ENCODE measurements at places on chromosomes 11 and 22. TPM values are rescaled to one million over a fixed set of nuclear protein-coding genes. Genes with fewer than 3 reads are reported as not detected.

GRCh38 chr11:58674609-58675008 is 52.1 kb downstream of the CNTF start:
- DNase-seq = no peak

- DNase-seq = no peak
Observed at GRCh38 chr11:104098555-104098954, 62.1 kb downstream of the DDI1 start.

DNA sequence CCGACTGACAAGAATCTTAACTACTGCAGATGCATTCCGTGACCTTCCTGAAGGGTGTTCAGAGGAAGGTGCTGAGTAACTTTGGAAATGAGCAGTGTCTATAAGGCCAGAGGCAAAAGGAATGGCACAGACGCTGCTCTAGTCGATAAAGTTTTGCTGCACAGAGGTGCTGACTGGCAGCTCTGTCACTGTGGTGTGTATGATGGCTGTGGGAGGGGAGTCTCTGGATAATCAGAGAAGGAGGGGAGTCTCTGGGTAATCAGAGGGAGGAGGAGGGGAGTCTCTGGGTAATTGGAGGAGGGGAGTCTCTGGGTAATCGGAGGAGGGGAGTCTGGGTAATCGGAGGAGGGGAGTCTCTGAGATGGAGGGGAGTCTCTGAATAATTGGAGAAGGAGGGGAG is 18.4 kb downstream of the PTDSS2 start:
- DNase-seq = no peak

GRCh38 chr22:48185071-48186055 is 1422.9 kb downstream of the TBC1D22A start:
- DNase-seq = no peak

DNA sequence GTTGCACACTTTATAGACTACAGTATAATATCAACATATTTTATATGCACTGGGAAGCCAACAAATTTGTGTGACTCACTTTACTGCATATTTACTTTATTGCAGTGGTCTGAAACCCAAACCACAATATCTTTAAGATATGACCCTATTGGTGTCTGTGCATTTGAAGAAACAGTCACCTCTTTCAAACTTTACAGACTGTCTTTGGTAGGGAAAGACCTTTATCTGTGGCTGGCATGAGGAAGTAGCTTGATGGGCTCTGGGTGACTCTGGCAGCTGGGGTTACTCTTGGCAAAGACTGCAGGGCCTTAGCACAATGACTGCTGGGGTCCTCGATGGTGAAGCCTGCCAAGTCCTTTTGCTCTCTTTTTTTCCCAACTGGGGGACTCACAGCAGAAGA is 21.3 kb upstream of the ABTB2 start:
- no peak for DNase-seq

DNA sequence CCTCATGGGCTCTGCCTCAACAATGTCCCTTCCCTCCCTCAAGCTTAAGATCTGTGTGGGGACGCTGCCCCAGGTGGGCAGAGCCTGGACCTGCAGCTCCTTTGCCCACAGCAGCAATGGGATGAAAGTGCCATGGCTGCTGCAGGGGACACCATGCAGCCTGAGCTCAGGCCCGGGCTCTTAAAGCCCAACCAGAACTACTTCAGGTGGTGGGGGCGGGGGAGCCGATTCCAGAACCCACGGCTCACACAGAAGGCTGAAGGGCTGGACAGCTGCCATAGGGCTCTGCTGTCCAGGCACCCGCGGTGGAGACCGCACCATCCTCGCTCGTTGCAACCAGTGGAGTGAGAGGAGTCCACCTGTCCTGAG is 12.5 kb downstream of the CHID1 start:
- DNase-seq = peak; percentile 12

DNA sequence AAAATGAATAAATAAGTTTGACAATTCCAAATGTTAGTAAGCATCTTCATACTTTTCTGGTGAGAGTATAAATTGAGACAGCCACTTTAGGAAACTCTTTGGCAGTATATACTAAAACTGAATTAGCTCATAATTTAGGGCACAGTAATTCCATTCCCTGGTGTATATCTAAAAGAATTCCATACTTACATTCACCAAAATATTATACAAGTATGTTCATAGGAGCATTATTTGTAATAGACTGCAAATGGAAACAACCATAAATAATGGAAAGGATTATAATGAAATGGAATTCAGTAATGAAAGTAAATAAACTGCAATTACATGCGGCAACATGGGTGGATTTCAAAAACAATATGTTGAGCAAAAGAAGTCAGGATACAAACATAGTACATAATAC is 315.8 kb upstream of the LRRC4C start:
- no peak for DNase-seq

GRCh38 chr11:34341931-34342533 is 15.8 kb downstream of the ABTB2 start:
- DNase-seq = no peak

DNA sequence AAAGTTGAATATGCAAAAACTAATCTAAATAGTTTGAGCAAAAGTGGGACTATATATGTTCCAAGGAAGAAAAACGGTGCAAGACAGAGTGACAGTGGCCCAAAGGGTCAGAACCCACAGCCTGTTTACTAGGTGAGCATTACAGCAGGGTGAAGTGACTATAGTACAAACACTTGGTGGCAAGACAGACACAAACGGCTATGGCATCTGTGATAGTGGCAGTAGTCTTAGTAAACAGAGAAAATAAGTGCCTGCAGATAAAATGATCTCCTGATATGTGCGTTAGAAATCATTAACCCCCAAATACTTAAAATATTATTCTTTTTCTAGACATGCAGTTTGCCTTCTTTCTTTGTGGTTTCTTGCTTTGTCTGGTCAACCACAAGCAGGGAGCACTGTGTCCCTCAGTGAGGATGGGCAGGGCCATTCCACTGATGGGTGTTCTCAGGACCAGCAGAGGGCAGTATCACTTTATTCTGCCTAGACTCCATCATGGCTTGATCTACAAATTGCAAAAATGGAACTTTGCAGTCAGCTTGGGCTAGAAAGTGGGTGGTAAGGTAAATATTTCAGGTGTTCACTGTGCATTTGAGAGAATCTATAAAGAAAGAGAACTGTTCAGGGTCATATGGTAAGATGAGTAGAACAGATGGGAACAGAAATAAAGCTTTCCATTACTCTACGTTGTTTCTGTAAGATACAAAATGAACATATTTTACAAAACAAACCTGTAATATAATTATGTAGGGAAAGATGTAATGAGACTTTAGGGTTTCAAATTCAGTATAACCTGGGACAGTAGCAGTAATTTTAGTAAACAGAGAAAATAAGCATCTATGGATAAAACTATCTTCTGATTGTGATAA is 198.2 kb downstream of the SWAP70 start:
- peak; percentile 72 for DNase-seq

DNA sequence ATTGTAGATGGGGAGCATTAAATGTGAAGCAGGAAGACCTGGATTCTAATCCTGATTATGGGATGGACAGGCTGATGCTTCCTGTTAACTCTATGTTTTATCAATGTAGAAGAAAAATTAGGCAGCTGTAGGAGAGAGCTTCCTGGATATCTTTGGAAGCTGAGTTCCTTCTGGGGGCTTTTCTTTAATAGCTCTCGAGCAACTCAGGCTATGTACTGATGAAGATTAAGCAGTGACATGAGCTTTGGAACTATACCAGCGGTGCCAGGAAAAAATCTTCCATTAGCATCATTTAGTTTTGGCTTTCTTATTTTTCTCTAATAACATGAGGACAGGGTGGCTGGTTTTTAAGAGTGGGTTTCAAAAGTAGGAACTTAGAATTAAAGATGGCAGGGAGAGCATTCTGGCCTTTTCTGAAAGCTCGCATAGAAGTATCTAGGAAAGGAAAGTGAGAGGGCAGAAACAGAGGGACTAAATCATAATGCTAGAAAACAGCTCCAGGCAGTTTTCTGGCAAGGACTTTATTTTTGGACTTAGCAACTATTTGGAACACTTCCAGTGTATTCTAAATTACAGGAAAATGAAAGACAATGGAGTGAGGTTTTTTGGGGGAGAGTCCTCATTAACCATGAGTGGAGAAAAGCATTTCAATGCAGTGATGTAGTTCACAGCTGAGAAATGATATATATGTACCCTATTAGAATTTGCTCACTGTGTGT is 69.2 kb upstream of the RRM1 start:
- DNase-seq = peak; percentile 80

- no peak for DNase-seq
Observed at GRCh38 chr11:126602993-126603392, 247.5 kb downstream of the ST3GAL4 start.

GRCh38 chr11:130582981-130583380 is 134.5 kb downstream of the ADAMTS15 start:
- DNase-seq = no peak

DNA sequence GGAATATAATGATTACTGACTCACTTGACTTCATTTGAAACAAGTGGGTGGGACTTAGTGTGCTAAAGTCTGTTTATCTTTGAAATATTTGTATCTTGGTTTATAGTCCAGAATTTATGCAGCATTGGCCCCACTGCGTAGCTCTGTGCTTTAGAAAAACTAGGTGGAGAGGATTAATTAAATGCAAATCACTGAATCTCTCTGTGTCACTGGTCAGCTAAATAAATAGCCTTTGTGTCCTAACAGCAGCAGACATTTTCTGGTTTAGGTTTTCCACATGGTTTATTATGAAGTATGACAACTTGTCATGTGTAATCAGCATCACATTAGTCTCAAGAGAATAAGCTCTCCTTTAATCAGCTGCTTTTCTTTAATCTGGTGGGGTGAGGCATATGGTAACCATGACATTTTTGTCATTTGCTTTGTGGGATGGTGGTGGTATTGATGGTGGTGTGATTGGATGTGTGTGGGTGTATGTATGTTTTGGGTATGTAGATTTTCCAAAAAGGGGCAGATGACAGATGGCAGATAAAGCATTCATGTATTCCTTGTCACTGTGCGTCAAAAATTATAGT is 33.9 kb downstream of the BCL2L13 start:
- no peak for DNase-seq

DNA sequence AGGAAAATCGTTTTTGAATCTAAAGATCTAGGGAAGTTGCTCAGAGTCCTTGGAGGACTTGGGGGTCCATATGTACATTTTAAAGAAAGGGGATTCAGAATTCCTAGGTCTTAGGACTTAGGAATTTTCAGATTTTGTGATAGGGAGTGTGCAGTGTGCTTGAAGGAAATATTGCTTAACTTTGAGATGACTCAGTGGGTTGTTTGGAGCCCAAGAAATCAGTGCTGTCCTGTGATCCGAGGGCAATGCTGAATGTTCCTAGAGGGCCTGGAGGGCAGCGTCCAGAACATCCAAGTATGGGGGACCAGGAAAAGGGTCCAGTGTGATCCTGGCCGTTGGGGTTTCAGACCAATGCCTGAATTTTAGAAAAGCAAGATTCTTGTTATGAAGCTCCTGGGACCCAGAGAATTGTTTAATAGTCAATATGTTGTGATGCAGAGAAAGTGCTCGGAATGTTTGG is 3.1 kb upstream of the IGF2 start:
- DNase-seq = no peak

DNA sequence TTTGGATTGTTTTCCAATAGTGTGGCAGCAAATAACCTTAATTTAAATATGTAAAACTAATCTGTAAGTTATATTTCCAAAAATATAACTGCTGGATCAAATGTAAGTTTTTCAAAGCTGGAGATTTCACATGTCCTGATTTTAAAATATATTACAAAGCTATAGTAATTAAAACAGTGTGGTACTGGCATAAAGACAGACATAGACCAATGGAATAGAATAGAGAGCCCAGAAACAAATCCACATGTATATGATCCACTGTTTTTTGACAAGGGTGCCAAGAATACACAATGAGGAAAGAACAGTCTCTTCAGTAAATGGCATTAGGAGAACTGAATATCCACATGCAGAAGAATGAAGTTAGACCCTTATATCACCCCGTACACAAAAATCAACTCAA is 4.0 kb downstream of the OR4X2 start:
- DNase-seq = no peak

GRCh38 chr11:122784325-122784955 is 53.9 kb upstream of the CRTAM start:
- DNase-seq = peak; percentile 89

DNA sequence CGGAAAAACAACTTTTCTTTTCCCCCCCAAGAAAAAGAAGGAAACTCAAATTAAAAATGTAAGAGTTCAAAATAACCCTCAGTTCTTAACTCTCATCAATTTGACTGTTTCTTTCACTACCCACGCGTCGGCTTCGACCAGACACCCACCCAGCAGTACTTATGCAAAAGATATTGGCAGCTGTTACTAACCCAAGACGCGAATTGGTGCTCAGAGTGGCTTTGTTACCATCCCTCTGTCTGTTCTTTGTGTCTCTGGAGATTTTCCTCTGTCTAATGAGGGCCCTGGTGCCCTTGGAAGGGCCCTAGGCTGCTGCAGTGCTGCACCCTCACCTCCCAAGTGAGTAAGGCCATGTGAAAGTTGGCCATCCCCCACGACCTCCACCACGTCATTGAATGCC is 180.5 kb upstream of the NECTIN1 start:
- DNase-seq = no peak

DNA sequence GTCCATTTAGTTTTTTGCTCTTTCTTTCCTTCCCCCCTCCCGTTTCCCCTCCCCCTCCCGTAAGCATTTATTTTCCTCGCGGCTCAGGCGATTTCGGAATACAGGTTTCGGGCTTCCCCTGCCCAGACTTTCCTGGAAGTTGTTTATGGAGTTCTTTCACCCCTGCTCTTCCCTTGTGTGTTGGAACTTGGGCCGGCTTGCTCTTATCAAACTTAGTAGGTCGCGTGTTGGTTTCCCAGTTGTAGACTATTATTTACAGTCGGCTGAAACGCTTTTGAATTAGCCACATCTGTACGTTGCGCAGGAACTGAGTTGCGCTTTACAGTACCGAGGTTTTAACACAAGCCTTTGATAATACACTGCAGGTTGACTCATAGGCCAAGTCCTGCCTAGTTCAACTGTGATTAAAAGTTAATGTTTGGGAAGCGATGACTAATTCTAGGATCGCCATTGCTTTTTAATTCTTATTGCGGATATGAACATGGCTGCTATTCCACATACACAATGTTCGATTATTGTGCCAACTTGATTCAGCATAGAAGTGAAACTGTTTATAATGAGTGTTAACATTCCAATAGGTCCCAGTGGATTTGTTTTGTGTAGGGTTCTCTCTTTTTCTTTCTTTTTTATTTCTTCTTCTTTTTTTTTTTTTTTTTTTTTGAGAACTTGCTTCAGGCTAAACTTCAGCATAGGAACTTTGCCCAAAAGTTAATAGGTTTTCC is 1.7 kb downstream of the YAP1 start:
- DNase-seq = peak; percentile 92

DNA sequence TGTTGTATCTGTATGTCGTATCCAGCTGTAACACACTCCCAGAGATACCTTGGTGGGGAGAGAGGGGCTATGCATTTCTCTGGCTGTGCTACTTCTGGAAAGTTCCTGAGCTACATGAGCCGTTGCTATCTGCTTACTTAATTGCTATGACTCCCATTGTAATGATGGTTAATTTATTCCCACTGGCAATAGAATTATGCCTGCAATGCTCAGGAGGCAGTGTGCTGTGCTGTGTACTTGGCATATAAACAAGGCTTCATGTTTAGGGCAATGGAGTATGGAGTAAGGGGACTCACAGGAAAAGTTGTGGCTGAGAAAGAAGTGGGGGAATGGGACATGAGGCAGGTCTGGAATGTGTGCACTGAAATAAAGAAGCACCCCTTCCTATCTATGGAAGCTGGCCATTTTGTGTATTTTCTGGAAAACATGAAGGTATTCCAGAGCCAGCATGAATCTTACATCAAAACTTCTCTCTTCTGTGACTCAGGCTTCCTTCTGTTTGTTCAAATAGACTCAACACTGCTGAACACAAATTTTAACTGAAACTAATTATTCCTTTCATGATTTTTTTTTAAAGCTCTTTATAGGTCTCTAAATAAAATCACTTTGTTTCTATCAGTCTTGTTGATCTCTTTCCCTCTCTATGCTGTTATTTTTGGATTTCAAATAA is 40.6 kb downstream of the CD44 start:
- no peak for DNase-seq

The CREB3L1 gene
- total RNA-seq = under 0.01 TPM

The VSIG2 gene
- total RNA-seq = not detected

Data from dermis microvascular lymphatic vessel endothelial cell (primary cell).